ENCODE measurements at places on chromosomes 2 and 18. TPM values are rescaled to one million over a fixed set of nuclear protein-coding genes. Genes with fewer than 3 reads are reported as not detected.

GRCh38 chr2:43419243-43419642, 176.6 kb downstream of the THADA start:
- DNase-seq = no peak

DNA sequence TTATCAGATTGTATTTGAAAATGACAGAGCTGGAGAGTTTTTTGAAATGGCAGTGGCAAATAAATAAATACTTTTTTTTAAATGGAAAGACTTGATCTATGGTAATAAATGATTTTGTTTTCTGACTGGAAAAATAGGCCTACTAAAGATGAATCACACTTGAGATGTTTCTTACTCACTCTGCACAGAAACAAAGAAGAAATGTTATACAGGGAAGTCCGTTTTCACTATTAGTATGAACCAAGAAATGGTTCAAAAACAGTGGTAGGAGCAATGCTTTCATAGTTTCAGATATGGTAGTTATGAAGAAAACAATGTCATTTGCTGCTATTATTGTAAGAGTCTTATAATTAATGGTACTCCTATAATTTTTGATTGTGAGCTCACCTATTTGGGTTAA, 30.9 kb downstream of the CD28 start:
- DNase-seq = no peak

Gene CIB4
- total RNA-seq = not detected

Gene L3MBTL4
- 10.2 TPM for total RNA-seq

DNA sequence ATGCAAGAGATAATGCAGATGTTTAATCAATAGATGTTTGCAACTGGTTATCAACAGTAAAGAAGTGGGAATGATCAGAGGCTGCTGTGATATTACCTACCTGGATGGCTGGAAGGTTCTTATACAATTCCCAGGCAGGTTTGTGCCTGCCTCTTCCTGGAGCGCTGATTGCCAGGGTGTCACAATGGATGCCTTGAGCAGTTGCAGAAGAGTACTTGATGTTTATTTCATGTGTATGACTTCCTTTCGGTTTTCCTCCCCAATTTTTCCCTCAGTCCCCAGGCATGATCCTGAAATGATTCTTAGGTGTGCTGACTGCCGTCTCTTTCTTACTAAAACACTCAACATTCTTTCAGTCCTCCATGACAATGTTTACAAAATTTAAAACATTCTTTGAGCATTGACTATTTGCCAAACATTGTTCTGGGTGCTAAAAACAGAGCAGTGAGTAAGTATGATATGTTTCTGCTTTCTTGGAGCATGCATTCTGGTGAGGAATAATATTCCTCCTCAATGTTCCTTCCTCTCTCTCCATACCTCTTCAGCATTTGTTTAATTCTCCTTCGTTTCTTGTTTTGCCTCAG, 416.6 kb upstream of the TRIB2 start:
- no peak for DNase-seq

DNA sequence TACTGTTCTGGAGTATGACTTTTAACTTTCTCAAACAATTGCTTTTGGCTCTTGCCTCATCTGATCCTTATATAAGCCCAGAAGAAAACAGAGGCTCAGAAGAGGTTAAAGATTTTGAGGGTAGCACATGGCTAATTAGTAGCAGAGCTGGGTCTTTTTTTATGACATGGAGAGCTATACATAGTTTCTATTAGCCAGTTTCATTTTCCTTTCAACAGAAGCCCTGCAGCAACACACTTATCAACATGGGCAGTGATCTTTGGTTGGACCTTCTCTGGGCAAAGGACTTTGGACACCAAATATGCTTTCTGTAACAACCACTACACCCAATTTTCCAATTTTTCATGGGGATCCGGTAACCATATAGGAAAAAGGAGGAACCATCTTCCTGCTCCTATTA, 64.9 kb downstream of the NCKAP5 start:
- no peak for DNase-seq

Gene GNLY
- total RNA-seq = not detected

- no peak for DNase-seq
Observed at GRCh38 chr2:210356944-210357343, 42.0 kb upstream of the MYL1 start.

DNA sequence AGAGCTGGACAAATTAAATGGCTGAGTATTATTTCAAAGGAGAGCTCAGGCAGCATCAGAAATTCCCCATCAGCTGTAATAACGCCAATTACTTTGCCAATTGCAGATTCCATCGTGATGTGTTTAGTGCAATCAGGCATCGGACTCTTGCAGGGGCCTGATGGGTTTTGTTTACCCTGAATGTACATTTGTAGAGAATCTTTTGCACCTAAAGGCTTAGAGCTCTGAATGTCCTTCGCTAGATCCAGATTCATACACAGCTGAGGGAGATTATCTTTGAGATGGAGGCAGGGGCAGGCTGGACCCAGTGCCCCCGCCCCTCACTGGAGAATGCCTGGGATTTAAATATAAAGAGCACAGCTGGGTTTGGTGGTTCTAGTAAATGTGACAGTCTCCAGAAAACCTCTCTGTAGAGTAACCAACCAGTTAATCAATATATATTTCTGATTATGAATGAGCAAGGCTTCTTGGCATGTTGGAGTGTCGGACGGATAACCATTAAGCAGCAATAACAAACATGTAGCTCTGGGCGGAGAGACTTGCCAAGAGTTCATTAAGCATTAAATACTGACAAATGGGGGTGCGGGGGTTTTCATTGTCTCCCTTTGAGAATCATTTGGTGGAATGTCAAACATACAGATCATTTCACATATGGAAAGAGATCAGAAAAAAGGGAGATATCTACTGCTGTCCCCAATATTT, 200.9 kb downstream of the SETBP1 start:
- no peak for DNase-seq

- DNase-seq = no peak
Observed at GRCh38 chr2:219633276-219634065, 6.0 kb downstream of the SLC4A3 start.

GRCh38 chr2:218259099-218259961, 1.5 kb upstream of the GPBAR1 start:
- peak; percentile 53 for DNase-seq

Gene FASTKD1
- total RNA-seq = 13.0 TPM

Gene PLCL1
- 0.76 TPM for total RNA-seq

DNA sequence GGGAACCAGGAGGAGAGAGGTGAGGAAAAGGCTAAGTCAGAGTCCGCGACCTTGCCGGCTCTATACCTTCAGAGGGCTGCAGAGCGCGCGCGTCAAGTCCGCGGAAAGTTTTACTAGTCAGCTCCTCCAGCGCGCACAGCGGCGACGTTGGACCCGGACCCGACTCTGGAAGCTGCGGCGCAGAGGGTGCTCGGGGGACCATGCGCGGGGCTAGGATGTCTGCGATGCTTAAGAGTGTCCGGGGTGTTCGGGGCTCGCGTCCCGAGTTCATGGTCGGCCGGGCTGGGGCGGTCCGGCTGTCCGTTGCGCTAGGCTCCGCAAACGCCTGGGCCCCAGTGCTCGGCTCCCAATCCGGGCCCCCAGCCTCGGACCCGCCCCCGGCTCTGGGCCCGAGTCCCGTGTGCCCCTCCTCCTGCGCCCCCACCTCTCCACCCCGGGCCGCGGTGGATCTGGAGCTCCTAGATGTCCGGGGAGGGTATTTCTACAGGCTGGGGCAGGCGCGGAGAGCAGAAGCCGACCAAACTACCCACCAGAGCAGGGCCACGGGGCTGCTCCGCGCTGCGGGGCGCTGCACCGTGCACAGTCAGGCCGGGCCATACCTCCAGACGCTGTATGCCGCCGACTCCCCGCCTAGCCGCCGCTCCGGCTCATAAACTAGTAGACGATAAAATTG, at the start of gene LBX2:
TSS of gene LBX2 (minus strand) at position 337 of the 673 bp plus-strand sequence. CDS start at position 271, 66 bp downstream.
- DNase-seq = no peak

GRCh38 chr2:101432411-101433181, 42.3 kb downstream of the RFX8 start:
- no peak for DNase-seq

GRCh38 chr2:225512876-225513540, 113.5 kb downstream of the NYAP2 start:
- DNase-seq = no peak

DNA sequence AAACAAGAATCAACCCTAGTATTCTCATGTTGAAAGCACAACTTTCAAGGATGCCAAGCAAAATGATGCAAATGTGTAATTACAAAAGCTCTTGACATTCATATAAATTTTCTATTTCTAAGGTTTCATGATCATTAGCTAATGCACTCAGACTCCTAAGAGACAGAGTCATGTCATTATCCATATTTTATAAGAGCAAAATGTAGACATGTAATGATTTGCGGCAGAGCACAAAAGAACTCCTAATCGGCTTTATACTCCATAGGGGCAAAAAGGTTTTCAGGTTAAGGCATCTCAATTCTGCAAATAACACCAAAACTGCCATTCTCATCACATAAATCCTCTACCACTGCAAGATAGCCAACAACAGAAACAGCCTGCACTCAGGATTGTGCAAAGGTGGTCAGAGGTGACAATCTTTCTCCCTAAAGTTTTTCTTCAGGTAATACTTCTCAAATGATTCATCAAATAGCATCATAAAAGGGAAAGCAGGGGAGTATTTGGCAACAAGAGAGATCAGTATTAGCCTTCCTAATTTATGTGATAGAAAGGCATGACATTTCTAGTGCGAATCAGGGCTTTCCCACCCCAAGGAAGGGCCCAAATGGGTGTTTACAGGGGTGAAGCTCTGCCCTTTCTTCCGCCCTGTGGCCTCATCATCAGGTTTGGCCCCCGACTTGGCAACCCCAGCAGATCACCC, 64.7 kb downstream of the STK39 start:
- DNase-seq = no peak

Gene LYPD6
- 13.3 TPM for total RNA-seq

DNA sequence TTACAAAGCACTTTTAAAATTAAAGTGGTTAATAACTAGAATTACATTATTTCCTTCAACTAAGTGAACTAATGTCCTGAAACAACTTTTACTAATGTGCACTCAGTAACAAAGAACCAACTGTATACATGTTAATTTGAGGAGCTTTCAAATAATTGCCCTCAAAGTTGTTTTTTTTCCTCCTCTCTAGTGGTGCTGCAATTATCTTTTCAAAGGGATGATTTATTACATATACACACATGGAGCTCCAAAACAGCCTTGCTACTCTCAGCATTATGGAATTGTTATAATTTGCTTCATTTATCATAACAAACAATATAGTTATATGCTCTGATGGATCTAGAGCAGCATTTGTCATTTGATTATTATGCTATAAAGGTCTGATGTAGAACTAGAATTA, 246.3 kb upstream of the RASGRP3 start:
- DNase-seq = no peak

Gene CBLN2
- not detected for total RNA-seq

DNA sequence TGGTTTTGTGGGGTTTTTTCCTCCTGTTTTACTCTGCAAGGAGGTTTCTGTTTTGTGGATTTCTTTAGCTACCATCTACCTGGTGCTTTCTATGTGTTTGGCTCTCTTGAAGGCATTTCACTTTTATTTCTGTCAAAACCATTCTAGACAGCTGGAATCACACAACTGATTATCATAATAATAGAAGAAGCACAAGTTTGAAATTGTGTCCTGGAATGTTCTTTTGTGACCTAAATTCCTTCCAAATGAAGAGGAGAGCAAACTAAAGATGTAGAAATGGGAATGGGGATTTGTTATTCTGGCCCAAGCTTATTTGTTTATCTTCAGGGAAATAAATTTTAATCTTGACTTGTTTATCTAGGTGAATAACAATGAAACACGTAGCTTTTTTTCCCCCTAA, 17.0 kb upstream of the MFSD2B start:
- no peak for DNase-seq

DNA sequence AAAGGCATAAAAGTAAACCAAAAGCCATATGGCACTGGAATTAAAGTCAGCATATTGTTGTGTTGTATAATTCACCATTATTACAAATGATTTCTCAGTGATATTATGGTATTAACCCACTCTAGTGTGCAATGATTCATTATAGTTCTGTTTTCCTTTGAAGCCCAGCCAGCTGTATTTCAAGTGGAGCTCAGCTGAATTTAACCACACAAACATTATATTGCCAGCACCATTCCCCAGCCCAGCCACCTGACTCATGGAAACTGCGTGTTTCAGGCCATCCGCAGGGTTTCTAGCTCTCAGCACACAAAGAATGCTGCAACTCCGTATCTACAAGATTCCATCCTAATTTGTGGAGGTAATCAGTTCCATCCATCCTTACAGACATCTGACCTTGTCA, 166.8 kb upstream of the CHAC2 start:
- DNase-seq = no peak

Gene SERPINB2
- not detected for total RNA-seq

DNA sequence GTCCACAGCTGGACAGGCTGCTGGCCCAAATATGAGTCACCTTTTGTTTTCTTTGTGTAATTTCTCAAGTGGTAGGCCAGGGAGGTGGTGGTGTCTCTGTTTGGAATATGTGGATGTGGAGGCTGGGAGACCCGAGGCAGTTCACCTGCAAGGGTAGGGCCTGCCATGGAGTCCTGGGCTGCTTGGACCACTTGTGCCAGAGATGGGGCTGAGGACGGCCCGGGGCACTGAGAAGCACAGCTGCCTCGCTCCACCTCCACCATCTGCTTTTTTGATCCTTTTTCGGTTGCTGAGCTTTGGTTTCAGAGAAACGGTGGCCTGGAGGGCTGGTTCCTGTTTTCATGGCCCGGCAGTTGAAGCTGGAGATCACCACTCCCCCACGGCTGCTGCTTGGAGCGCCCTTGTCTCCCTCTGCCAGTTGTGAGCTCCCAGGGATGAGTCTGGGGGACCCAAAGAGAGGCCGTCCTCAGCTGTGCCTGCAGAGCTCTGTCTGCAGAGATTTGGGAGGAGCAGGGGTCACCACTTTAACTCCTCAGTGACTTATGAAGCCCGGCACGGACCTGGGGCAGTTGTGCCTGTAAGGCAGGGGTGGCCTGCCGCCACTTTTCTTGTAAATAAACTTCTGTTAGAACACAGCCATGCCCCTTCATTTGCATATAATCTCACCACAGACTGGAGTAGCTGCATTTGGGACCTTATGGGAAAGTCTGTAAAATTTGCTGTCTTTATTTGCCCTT, 67.6 kb upstream of the MCFD2 start:
- peak; percentile 55 for DNase-seq

- no peak for DNase-seq
Observed at GRCh38 chr2:131112529-131112928, 7.4 kb downstream of the PLEKHB2 start.

DNA sequence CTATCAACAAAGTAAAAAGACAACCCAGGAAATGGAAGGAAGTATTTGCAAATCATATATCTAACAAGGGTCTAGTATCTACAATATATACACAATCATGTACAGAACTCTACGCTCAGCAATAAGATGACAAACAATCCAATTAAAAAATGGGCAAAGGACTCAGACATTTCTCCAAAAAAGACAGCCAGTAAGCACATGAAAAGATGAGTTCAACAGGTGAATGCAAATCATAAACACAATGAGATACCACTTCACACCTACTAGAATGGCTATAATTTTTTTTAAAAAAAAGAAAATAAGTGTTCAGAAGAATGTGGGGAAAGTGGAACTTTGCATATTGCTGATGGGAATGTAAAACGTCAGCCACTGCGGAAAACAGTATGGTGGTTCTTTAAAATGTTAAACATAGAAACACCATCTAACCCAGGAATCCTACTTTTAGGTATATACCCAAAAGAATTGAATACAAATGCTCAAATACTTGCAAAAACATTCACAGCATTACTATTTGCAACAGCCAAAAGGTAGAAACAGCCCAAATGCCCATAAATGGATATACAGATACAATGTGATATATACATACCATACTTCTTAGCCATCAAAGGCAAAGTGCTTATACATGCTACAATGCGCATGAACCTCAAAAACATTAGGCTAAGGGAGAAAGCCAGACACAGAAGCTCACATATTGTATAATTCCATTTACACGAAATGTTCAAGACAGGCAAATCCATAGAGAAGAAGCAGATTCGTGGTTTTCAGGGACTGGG, 121.2 kb downstream of the CABYR start:
- DNase-seq = no peak
